Stimulated activated CD4-positive, alpha-beta T cell treated with anti-CD3 and anti-CD28 coated beads, Interleukin-2, amount 100 ng/mL, for 24 hours (primary cell): ENCODE measurements at places on chromosomes 12 and 14.

DNA sequence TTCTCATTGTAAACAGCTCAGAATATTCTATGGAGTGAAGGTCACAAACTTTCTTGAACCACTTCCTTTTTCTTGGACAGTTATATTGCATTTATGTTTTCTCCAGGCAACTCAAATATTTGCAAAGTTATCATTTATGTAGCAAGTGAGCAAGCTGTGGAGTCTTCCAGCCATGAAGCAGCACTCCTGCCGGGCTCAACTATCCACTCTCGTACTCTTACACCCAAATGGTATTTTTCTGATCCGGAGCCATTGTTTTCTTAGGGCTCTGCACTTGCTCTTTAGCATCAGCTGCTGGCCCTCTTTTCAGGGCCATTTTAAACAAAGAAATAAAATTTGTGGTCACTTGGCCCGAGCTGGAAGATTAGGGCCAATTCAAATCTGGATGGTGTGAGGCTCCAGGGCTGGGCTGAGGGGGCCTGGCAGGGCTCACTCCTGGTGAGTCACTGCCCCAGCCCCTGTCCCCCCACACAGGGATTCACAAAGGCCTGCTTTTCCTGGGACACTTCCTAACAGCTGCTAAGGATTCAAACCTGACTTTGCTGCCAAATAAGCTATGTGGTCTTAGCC, 19.7 kb downstream of the SYNE3 start:
- DNase-seq, result no peak

GRCh38 chr14:57485635-57486034, 8.0 kb downstream of the CCDC198 start:
- no peak for DNase-seq

DNA sequence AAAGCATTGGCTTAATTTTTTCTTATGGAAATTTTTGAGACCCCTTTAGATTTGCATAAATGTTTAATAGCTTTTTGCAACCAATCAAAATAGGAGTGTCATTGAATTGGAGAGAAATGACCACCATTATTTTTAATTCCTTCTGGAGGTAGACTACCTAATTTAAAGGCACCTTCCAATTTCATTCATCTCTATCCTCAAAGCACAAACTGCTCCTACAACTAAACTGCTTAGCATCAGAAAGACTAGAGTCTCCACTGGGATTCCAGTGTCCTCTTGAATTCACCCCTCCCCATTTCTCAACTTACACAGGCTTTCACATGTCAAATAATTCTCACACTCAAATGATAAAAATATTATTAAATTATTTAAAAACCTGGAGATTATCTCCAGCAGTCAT, 168.4 kb downstream of the RPS29 start:
- DNase-seq, result no peak

- DNase-seq, result no peak
These were observed 35.6 kb downstream of the RASSF8 start for GRCh38 chr12:25993901-25994651.

GRCh38 chr12:79411791-79412190, 279.0 kb downstream of the PAWR start:
- DNase-seq, result no peak

GRCh38 chr12:50102646-50103309, 1.0 kb upstream of the GPD1 start:
- DNase-seq, result no peak

DNA sequence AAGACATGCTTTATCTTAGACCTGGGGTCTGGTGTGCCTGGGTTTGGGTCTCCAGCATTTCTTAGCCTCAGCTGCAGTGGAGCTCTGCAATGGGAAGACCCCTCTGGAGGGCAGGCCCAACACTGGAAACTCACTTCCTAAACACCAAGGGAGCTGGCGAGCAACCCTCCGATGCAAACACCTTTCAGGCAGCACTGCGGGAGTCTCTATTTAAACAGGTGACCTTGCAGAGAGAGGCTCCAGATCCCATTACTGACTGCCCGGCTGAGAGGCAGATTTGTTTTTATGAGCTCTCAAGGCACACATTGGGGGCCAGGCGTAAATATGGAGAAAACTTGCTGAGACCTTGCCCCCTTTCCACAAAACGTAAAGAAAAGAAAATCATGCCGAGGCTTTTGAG, 195.5 kb downstream of the PAX9 start:
- DNase-seq, result no peak

DNA sequence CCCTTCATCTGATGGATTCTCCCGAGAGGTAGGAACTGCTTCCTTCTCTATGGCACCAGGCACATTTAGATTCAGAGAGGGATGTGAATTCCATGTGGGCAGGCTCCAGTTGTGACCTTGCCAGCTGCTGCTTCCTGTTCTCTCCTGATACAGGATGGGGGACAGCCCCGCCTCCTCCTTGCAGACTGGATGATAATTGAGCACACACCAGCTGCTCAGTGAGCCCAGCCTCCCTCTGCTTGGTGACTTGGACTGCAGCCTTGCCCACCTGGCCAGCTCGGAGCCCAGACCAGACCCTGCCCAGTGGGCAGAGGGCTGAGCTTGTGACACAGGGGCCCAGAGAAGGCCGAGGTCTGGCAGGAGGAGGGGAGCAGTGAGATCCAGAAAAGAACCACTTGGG, 90.2 kb downstream of the CALM1 start:
- no peak for DNase-seq

- DNase-seq, result no peak
These were observed 4.2 kb downstream of the DAZAP2 start for GRCh38 chr12:51242876-51243275.

- no peak for DNase-seq
These were observed 49.2 kb downstream of the SYNE3 start for GRCh38 chr14:95467232-95467631.

DNA sequence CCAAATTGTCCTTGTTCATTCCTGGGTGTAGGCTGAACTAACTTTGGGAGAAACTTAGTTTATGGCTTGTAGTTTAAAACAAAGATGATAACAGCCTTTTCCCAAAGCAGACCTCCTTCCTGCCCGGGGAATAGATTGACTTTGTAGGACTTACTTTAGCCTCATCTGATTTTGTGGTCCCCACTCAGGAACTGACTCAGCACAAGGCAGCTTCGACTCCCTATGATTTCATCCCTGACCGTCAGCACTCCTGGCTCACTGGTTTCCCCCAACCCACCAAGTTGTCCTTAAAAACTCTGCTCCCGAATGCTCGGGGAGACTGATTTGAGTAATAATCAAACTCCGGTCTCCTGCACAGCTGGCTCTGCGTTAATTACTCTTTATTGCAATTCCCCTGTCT, 40.1 kb upstream of the DDHD1 start:
- no peak for DNase-seq

DNA sequence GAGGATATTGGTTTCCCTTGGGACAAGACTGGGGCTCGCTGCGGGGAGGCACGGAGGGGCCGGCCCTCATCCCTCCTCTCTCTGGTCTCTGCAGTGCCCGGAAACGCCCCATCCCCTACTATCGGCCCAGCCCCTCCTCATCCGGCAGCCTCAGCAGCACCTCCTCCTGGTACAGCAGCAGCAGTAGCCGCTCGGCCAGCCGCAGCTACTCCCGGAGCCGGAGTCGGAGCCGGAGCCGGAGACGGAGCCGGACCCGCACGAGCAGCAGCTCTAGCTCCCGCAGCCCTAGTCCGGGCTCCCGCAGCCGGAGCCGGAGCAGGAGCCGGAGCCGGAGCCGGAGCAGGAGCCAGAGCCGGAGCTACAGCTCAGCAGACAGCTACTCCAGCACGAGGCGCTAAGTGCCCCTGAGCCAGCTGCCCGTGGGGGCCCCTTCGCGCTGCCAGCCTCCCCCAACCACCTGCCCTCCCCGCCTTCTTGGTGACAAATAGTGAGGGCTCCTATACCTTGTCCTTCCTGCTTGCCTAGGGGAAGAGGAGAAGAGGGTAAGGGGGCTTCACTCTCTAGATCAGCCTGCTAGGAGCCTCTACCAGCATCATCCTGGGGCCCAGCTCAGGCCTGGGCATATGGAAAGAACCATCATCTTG, 22.2 kb upstream of the HSPB8 start:
- DNase-seq, result no peak

GRCh38 chr12:25997201-25997963, 38.9 kb downstream of the RASSF8 start:
- no peak for DNase-seq

DNA sequence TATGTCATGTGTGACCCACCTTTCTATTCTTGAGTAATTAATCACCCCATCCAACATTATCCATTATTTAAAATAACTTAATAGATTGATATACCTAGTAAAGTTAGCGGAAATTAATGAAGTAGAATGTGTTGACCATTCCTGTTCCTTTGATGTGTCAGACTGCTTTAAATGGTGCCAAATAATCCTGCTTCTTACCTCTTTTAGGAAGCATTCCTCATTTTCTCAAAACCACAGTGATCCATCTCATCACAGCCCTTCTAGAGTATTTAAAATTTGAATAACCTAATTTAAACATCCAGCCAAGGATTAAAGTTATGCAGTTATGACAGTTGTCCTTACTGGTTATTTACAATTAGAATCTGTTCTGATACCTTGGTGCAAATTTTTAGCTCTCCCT, 6.9 kb downstream of the MGAT4C start:
- DNase-seq, result no peak

- DNase-seq, result no peak
These were observed 192.0 kb downstream of the CHST11 start for GRCh38 chr12:104648756-104649155.

- DNase-seq, result no peak
These were observed 9.2 kb upstream of the ZNF385A start for GRCh38 chr12:54393743-54394142.

GRCh38 chr14:43175896-43176295, 1331.2 kb downstream of the FSCB start:
- no peak for DNase-seq

DNA sequence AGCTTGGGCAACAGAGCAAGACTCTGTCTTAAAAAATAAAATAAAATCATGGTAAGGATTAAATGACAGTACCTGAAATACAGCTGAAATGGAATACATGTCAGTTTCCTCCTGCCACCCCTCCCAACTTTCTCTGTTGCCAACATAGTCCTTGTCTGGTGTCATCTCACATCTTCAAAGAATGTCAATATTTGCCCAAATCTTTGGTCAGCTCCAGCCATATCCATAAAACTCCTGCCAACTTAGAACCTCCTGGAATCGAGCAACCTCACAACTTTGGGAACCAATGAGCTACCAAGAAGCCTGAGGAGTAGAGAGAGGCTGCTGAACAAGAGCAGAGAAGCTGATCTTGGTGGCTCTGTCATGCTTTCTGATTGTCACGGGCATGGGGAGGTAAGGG, 10.8 kb upstream of the LRRC10 start:
- DNase-seq, result no peak

GRCh38 chr12:11607313-11608081, 42.0 kb upstream of the ETV6 start:
- no peak for DNase-seq

DNA sequence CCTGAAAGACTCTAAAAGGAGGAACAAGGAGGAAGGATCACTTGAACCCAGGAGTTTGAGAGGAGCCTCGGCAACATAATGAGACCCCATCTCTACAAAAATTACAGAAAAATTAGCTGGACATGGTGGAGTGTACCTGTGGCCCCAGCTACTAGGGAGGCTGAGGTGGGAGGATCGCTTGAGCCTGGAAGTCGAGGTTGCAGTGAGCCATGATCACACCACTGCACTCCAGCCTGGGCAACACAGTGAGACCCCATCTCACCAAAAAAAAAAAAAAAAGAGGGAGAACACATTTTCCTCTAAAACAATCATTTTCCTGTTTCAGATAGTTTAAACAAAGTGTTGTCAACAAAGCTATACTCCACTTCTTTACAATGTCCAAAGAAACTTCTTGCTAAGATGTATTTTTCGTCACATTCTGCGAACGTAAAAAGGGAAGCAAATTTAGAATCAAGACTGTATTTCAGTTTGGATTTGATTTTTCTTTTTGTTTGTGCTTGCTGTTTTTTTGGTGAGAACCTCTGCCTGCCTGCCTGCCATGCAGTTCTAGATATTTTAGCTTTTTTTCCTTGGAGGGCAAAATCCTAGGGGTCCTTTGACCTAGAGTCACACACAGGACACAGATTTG, 5.1 kb downstream of the HCAR1 start:
- no peak for DNase-seq

GRCh38 chr12:120321382-120322202, 6.0 kb downstream of the PLA2G1B start:
- no peak for DNase-seq
